SJCRH30 (cell line): ENCODE measurements at places on chromosomes 2 and 18.

GRCh38 chr2:64655018-64655664 lies 1.4 kb upstream of the SERTAD2 start:
- peak; percentile 49 for DNase-seq

DNA sequence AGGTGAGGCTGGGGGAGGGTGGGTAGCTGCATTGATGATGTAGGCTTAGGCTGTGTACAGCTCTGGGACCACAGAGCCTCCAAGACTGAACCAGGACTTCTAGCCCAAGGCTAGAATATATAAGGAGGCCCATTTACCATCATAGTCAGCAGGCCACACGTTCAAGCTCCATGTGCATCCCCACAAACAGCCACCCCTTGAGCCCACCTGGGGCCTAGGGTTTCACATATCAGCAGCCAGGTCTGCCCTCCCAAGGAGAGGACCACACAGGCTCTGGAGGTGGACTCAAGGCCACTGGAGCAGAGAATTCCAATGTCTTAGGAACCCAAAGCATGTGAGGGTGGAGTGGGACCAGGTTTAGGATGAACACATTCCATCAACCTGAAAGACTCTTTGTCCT lies 230.5 kb downstream of the TTC32 start:
- DNase-seq: no peak

DNA sequence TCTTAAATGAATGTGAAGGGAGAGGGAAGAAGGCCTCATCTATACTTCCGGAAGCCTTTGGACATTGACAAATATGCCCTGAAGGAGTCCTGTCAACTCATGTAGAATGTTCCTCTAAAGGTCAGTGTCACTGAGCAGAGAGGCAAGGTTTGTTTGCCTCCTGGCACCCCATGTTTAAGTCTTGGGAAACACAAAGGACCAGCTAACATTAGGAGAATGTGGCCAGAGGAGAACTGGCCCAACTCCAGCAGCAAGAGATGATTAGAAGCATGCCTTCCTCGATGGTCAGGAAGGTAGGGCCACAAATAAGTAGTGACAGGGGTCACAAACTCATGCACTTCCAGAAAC lies 5.7 kb downstream of the DYSF start:
- no peak for DNase-seq

- no peak for DNase-seq
Observed at GRCh38 chr2:188909036-188909435, 65.1 kb upstream of the COL3A1 start.

DNA sequence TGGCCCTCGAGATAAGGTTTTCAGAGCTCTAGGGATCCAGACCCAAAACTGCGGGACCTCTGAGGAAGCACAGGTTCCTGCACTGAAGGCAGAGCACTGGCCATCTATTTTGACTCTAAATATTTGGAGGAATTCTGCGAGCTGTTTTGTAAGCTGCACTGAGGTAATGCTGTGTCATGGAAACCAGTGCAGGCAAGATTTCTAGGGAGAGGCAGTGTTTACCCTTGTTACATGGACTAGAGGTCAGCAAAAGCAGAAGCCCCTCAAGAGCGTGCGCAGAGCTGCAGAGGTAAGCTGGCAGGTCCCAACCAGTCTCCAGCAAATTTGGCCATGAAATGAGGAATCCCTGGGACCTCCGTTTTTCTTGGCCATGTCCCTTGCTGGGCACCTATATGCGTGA lies 137.3 kb downstream of the RNF152 start:
- no peak for DNase-seq

DNA sequence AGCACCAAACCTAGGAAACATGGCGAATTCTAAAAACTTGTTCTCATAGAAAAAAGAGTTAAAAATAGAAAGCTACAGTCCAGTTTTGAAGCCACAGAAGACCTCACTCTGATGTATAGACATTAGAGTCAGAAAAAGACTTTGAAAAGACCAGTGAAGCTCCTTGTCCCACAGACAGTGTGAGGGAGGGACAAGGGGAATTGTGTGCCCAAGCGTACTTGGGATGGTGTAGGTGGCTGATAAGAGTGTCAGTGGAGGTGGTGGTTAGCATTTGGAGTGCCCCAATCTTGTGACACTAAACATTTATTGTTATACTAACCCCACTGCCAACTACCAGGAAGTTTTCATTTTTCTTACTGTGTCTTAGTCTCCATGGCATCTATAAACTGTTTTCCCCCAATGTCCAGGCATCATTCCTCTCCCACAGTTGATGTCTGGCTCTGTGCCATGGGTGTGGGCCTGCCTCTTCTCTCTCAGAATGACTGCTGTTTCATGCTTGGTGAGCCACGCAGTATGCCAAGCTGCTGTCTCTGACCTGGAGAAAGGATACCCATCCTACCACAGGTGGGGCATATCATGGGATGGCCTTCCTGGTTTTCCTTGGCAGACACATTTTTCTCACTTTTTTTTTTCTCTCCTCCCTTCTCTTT lies 161.4 kb downstream of the RPIA start:
- DNase-seq: no peak

- DNase-seq: no peak
Observed at GRCh38 chr2:58594762-58595161, 353.6 kb upstream of the FANCL start.

GRCh38 chr2:186962085-186962747 lies 113.2 kb upstream of the ZSWIM2 start:
- no peak for DNase-seq

DNA sequence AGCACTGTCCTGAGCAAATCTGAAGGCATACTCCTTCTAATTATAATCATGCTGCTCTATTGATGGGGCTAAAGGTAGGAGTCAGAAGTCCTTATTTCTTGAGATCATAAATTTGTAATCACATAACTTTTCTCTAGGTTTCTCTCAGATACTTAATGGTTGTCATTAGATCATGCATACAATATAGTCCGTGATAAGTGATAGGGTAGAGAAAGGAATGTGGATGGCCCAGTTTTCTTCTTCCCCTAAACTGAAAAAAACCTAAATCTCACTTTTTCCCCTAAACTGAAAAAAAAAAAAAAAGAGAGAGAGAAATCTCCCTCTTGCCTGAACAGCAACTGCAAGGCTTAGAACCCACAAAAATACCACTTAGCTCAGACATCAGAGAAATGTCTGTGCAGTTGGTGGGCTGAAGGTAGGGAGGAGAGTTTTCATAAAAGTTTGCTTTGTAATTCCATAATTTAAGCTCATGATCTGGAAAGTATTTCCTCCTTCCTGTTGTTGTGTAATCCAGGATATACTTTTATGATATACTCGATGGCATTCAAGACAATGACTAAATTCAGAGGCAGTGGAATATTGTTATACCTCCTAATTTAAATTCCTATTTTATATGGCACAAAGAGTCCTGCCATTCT lies 79.3 kb upstream of the ITPRID2 start:
- DNase-seq: no peak

DNA sequence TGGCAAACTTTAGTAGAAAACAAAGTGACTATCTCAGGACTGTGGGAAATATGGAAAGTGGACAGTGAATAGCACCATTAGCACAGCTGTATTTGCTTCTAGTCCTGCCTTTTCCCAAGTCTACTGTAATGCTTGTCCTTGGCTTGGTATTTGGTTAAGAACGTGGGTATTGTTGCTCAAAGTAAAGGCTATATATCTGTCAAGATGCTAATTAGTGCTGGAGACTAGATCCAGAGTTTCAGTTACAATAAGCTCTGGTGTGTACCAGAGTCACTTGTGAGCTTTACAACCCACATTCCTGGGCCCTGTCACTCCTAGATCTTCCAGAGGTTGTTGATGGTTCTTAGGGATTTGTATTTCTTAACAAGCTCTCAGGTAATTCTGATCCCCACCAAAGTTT lies 313.6 kb downstream of the SLC8A1 start:
- DNase-seq: no peak

DNA sequence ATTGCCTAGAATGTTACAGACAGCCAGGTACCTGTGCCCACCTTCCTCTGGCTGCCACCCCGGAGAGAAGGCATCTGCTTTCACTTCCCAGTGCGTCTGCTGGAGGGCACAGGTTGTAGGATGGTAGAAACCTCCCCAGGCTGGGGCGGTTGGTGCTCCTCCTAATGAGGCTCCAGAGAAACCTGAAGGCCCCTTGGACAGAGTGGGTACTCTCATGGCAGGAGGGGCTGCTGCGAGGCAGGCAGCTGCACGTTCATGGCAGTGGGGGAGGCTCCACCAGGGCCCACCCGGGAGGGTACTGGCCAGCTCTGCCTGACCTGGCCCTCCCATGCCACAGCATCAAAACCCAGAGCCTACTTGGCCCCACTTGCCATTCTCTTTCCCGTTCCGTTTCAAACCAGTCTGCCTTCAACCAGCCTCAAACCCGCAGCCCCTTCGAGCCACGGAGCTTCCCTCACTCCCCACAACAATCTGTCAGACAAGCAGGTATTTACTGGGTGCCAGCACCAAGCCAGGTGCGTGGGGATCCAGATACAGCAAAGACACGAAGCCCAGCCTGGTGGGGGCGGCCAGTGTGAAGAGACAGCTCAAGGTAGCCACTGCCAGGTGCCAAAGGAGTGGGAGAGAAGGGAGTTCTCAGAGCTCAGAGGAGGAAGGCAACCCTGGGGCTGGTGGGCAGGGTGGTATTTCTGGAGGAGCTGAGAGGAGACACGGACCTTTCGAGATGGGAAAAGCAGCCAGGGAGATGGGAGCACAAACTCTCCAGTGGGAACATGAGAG lies 229.6 kb downstream of the LOXHD1 start:
- no peak for DNase-seq

- DNase-seq: no peak
Observed at GRCh38 chr2:70778676-70779075, 10.7 kb upstream of the ADD2 start.

- DNase-seq: no peak
Observed at GRCh38 chr18:10044054-10044453, 130.2 kb downstream of the VAPA start.

DNA sequence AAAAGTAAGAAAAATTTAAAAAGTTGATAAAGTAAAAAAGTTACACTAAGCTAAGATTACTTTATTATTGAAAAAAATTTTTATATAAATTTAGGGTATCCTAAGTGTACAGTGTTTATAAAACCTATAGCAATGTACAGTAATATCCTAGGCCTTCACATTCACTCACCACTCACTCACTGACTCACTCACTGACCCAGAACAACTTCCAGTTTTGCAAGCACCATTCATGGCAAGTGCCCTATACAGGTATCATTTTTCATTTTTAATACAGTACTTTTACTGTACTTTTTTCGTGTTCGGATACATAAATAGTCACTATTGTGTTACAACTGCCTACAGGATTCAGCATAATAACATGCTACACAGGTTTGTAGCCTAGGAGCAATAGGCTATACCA lies 8.9 kb upstream of the THUMPD2 start:
- DNase-seq: no peak

GRCh38 chr2:136005462-136006196 lies 20.2 kb upstream of the DARS1 start:
- peak; percentile 98 for DNase-seq

GRCh38 chr2:201952187-201952586 lies 81.5 kb upstream of the FZD7 start:
- peak; percentile 58 for DNase-seq

DNA sequence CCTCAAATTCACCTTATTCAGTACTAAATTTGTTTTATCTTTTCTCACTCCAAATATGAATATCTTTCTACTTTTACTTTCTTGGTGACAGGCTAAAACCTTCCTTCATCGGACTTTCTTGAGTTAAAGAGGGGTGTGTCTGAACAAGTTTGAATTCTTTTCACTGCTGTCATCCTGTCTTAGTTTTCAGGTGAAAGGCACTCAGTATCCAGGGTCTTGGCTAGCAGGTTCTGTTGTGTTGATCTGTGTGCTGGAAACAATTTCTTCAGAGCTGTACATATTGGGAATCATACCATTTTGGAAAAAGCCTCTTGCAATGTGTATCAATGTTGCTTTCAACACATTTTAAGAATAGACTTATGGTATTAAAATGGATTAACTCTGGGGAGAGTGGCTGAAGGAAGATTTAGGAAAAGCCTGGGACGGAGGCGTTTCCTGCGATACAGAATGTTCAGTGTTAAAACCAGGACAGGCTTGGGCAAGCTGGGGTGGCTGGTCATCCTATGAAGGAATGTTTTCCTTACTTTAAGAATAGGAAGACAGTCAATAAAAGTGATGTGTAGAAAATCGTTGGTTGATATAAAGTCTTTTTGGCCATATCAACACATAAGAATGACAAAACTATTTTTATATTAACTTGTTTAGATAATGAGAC lies 350.7 kb upstream of the SPRED2 start:
- DNase-seq: no peak

- DNase-seq: no peak
Observed at GRCh38 chr2:128690869-128691268, 372.2 kb upstream of the HS6ST1 start.

- no peak for DNase-seq
Observed at GRCh38 chr2:108632332-108633160, 86.7 kb upstream of the RANBP2 start.

DNA sequence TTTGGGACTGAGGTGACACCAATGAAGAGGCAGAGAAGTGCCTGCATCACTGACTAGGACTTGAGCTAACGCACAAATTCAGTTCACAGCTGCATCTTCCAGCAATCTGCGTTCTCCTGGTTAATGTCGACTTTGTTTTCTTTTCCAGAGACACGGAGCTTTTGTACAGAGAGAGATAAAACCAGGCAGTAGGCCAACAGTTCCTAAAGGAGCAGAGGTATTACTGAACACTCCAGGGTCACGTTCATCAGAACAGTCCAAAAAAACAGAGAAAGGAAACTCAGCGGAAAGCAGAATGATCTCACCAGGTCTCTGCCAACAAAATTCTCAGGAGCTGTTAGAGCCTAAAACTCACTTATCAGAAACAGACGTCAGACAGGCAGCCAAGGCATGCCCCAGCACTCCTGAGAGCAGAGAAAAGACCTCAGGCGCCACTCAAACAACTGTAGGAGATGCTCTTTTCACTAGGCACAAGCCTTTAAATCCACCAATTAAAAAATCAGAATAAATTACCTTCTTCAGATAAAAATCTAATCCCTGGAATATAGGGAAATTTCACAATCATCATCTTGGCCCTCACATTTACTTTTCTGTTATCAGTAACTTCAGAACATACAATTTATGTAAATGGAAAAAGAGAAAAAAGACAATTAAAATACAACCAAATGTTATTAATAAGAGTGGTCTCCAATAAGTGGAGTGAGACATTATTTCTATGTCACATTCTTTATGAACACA lies 95.9 kb upstream of the SPTBN1 start:
- DNase-seq: peak; percentile 84

GRCh38 chr2:134462791-134463698 lies 209.2 kb downstream of the MGAT5 start:
- DNase-seq: no peak
